ENCODE measurements at places on chromosomes 6 and 20.

DNA sequence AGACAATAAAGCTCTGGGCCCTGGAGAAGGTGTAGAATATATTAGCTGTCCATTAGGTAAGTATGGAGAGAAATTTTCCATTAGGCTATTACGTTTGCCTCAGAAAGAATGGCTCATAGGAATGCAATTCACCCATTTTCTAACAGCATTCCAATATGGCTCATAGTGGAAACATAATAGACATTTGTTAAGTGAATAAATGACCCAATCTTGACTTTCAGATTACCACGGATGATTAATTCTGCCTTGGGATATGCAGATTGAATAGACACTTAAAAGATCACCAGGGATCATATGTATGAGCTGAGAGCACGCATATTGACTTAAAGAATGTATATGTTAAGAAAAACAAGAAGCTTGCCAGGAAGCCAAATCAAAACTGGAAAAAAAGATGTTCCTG lies 209.1 kb upstream of the CDYL start:
- no peak for DNase-seq

- DNase-seq, result no peak
These were observed 10.8 kb upstream of the WTAP start for GRCh38 chr6:159716247-159717096.

GRCh38 chr6:161141173-161141572 lies 132.7 kb downstream of the AGPAT4 start:
- DNase-seq, result no peak

DNA sequence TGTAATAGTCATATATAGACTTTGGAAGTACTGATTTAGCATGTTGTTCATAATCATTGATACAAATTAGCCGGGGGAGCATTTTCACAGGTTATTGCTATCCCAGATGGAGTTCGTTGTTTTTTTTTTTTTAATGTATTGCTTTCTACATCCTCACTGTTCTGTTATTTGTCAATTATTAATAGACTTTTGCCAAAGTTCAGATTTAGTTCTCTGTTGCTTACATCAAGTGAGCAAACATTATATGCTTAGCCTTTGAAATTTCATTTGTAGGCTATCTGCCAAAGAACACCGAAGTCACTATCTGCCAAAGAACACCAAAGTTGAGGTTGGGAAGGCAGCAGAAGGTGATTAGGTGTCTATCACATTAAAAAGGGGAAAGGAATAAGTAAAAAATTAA lies at the start of gene HAO1:
HAO1 (minus strand) TSS at position 118 of the 400 bp plus-strand sequence; CDS start at position 82, 36 bp downstream.
- DNase-seq, result no peak

DNA sequence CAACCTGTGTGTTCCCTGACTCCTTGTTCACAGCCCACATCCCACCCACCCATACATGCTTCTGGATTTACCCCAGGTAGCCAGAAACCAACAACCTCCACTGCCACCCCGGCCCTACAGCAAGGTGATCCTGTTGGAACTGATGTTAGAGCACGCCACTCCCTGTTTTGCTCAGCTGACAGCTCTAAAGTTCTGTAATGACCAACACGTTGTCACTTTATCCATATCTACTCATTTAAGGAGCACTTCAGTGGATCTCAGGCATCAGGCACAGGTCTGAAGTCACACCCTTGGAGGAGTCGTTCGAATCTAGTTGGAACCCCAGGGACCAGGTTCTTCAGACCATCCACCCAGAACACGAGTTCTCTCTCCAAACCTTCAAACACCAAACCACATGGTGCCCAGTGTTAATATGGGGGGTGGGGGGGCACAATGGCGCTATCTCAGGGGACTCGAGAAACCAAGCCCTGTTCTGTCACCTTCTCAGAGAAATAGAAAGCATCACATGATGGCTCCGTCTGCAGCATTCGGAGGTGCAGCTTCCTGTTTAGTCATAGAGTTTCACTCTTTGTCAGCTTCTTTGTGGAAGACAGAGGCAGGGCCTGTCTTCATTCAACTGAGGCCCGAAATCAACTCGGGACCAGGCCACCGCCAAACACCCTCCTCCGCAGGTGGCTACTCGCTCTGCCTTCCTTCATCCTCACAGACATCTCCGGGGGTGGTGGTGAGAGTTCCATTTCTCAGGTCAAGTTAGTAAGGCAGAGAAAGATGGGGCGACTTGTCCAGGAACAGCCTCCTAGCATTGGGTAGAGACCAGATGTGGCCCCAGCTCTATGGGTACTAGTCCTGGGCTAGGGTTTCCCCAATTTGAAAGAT lies 142.2 kb downstream of the NFATC2 start:
- DNase-seq, result no peak

Data from DMS153 (cell line).